Upper lobe of left lung (tissue), 6 donors: ENCODE measurements at places on chromosomes 3 and 15. TPM values are rescaled to one million over a fixed set of nuclear protein-coding genes. Genes with fewer than 3 reads are reported as not detected.

DNA sequence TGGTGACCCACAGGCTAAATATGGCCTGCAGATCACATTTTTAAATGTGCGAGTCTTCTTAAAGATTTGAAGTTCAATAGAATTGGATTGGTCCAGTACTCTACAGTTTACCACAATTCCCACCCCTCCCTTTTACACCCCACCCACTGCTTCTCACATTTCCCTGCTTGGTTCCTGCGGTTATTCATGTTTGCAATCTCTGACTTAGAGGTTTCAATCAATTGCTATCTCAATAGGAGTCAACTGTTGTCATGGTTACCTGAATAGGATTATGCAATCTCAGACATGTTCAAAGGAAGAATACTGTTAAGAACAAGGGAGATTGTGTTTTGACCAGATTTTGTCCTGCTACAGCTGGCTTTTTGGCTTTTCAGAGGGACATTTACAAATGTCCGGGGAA, 4.9 kb upstream of the C3orf49 start:
- DNase-seq: no peak

- no peak for DNase-seq
Observed at GRCh38 chr3:18134386-18135059, 290.6 kb downstream of the SATB1 start.

- peak; percentile 94 for DNase-seq
Observed at GRCh38 chr3:51670823-51671733, at the start of gene TEX264. Gene TEX264, plus strand, starts transcription at chr3:51671252. Its CDS starts 3,053 bp downstream, at chr3:51674305.

- no peak for DNase-seq
Observed at GRCh38 chr3:72204452-72204851, 419.5 kb upstream of the PROK2 start.

DNA sequence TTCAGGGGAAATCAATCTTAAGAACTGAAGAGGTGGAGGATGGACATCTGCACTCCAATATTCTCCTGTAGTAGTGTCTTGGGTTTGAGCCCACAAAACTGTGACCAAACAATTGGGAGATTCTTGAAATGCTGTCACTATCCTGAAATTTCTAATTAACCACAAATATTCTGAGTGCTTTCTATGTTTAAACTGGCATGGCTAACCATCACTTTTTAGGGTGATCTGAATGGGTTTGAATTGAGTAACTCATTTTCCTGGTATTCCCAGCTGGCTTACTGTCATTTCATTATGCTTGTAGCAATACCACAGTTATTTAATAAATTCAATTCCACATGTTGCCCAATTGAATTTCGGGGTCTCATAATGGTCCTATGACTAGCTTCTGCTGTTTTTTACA, 216.9 kb upstream of the DCBLD2 start:
- DNase-seq: no peak

- DNase-seq: no peak
Observed at GRCh38 chr3:83093222-83093572, 1331.8 kb upstream of the GBE1 start.

DNA sequence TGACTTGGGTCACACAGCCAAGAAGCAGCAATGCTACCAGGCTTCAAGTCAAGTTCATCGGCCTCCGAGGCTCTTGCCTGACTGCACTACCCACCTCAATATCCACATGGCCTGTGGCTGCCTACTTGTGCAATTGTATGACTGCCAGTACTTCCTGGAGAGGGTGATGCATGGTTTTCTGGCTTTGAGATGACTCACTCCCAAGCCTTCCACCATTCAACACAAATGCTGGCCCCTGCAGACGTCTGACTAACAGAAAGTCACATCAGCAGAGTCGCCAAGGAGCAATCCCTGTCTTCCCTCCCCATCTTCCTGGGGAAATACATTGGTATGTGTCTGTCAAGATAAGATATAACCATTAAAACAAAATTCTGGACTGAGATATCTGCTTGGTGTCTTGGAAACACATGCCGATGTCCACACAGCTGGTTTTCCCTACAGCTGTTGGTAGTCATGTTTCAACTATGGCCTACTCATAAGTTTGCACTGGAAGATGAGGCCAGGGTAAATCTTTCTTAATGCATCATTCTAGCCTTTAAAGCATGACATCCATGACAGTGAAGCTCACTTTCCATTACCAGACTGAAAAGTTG, 79.6 kb upstream of the SPATA12 start:
- no peak for DNase-seq

DNA sequence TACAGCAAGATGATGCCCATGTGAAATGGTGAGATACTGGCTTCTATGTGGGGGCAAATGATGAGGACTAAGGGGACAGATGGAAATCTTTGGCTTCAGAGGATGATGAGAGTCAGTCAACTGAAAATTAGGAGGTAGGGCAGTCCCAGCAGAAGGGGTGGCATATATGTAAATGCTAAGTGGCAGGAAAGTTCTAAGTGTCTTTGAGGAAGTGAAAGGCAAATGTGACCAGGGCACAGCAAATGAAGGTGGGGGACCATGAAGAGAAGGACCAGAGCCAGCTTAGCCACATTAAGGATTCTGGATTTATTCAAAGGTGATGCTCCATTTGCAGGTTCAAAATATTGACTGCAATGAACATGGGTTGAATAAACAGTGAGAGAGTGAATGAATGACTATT, 29.2 kb upstream of the LIMD1 start:
- DNase-seq: no peak

GRCh38 chr3:58065700-58066167, 57.5 kb downstream of the FLNB start:
- no peak for DNase-seq

Gene CASR
- not detected for total RNA-seq
